ENCODE measurements at places on chromosomes 2 and 18.

GRCh38 chr18:12741351-12741750 lies 38.5 kb downstream of the PSMG2 start:
- no peak for DNase-seq

- DNase-seq: no peak
These were observed 335 bp downstream of the HES6 start for GRCh38 chr2:238239543-238239862.

DNA sequence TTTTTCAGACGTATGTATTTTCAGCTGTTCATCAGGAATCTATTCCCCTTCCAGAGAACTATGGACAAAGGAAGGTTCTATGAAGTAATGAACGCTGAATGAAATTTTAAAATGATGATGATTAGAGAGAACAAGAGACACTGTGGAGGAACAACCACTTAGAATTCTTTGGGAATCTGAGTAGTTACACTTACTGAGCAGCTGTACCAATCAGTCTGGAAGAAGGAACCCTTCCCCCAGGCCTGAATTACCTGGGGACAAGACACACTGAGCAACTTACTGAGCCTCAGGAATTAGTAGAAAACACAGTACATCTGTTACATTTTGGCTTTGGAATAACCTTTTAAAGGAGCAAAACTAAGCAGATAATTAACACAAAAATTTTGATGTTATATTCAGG lies 1.9 kb downstream of the MSTN start:
- no peak for DNase-seq

- no peak for DNase-seq
These were observed 84.9 kb downstream of the SLC8A1 start for GRCh38 chr2:40367032-40367431.

DNA sequence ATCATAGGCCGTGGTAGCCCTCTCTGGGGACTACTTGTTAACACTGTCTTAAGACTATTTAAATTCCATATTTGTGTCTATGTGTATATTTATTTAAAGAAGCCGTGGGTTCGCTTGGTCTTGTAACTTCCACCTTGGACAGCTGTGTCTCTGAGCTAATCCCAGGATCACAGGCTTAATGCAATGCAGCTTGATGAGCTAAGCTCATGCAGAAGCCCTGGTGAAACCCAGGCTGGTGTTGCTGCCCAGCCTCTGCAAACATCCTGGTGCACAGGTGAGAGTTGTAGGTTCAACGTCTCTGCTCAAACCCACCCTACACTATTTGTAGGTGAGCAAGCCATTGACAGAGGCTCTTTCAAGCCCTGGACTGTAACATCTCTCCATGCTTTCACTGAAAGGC lies 211.8 kb downstream of the FAM210A start:
- no peak for DNase-seq

DNA sequence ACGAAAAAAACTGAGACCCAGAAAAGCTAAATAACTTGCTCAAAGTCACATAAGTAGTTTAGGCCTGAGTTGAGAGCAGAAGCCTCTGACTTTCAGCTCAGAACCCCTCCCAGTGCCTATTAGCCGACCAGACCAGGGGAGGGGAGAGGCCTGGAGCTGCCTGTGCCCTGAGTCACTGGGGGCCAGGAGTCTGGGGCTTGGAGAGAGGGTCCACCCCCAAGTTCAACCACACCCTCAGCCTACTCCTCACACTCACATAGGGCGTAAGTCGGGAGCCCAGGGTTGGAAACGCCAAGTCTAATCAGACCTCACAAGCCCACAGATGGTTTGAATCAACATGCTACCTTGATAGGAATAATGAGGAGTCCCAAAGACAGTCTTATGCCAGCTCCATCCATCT lies 12.6 kb upstream of the PKDCC start:
- DNase-seq: no peak

DNA sequence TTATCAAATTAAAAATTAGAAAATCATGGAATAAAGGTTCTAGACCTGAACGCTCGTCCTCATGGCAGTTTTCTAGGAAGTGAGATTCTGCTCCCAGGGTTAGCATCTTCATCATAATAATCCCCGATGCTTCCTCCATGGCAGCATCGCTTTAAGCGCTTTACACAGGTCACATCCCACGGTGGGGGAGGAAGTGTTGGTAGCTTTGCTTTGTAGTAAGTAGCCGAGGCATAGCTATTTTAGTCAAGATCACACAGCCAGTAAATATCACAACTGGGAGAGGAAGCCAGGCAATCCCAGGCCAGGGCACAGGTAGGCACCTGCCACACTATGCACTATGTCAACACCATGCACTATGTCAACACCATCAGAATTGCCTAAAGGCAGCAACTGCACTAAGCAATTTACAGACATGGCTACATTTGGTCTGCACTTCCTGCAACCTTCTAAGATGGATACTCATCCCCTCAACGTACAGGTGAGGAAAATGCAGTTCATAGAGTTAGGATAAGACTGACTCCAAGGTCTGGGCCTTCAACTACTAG lies 205.5 kb downstream of the FBXO15 start:
- no peak for DNase-seq

GRCh38 chr2:8239531-8240088 lies 442.2 kb upstream of the ID2 start:
- DNase-seq: no peak

GRCh38 chr2:26610504-26611335 lies 30.4 kb downstream of the CIB4 start:
- no peak for DNase-seq

GRCh38 chr2:200257570-200257969 lies 48.9 kb upstream of the SPATS2L start:
- DNase-seq: no peak

- no peak for DNase-seq
These were observed 23.8 kb upstream of the IMP4 start for GRCh38 chr2:130318906-130319305.

DNA sequence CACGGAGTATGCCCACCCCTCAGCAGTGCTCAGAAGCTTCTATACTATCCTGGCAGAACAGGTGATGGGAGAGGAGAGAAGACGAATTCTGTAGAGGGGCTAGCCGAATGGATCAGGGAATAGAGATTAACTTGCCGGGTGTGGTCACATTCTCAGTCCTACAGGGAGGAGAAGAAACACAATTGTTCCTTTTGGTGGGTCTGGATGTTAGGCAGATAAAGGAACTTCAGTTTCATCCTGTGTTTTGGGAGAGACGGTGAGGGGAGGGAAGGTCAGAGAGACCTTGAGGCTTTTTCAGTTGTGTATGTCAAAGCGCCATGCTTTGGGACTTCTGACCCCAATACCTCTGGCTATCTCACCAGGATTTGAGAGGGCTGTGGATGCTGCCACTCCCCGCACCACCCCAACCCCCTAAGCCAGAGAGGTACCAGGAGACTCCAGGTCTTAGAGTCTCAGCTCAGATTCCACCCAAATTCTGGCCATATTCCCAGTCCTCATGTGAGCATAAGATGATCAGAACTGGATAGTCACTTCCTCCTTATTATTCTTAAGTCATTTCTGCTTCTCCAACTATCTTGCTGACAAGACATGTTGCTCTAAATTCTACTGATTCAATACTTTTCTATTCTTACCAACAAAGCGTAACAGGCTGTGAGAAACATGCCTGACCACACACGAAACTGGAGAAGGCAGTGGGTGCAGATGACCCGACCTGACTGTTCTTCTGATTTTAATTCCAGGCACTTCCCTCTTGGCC lies 2.3 kb upstream of the TMEM37 start:
- DNase-seq: no peak

DNA sequence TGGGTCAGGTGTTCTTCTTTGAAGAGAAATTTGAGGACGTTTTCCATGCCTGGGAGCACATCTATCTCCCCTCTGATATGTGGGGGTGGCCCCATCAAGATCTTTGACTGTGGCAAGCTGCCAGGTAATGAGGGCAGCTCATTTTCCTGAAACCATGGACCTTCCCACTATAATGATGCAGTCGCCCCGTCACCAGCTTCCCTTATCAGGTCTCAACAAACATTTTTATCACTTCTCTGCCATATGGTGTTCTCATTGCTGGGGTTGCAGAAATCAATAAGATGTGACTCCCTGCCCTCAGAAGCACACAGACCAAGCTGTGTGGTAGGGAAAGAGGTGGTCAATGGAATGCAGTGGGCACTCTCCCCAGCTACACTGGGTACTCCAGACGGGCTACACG lies 48.4 kb upstream of the B3GNT7 start:
- DNase-seq: no peak

GRCh38 chr2:32534831-32535230 lies 93.0 kb upstream of the TTC27 start:
- no peak for DNase-seq

DNA sequence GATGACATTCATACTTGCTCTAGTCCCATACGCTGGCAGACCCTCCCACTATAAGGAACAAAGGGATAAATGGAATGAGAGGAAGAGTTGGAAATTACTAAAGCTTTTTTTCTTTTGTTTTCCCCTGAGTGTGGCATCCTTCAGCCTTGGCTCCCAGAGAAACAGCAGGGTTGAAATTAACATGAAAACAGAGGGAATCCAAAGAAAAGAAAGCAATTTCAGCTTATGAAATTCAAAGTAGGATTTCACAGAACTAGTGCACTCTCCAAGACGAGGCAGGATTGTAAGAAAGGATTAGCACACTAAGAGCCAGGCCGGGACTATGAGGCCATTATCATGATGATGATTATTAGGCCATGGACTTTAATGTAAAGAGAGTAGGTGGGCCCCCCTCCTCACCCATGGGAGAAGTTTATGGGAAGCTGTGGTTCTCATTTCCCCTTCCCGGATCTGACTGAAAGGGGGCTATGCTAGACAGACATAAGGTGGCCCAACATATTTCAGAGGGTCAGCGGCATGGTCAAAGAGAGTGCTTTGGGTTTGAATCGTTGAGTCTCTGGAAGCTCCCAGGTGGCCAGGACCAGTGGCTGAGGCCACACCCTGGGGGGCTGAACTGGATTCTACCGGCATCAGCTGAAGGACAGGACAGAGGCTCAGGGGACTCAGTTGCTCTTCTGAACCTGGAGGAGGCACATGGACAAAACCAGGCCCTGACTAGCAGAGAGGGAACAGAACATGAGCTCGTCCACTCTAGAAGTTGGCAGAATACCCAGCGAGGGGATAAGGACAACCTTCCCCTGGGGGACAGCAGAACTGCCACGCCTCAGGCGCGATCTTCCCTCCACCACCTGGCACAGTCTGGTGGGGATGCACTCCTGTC lies 100.1 kb upstream of the ARL4C start:
- DNase-seq: no peak

DNA sequence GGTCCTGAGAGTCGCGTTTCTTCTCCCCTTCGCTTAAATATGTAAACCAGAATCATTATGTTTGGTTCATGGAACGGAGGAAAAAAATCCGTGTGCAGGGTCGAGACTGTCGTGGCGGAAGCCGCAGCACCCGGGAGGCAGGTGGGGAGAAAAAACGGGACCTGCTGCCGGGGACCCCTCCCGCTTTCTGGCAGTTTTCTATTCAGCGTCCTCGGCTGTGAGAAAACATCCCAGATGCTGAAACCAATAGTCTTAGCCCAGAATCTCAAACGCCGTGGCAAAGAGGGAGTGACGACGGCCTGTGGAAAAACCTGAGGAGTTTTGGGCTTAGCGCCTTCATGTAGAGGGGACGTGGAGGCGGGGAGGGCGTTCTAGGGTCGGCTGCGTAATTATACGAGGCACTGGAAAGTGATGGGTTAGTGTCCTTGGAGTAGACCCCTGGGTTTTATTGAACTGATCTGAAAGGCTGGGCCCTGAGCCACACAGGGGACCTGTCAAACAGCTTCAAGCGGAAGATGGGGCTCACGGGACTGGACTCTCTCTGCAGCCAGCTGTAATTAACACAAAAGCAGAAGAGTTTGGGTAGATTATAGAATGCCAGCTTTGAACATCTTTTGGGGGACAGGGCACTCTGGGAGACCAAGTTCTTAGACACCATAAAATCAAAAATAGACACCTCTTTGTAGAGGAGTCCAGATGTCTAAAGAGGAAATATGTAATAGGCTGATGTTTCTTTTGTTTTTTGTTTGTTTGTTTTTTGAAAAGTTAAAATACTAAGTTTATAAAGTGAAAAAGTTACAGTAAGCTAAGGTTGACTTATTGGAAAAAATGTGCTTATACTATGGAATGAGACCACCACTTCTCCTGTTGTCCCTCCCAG lies 834 bp upstream of the BUB1 start:
- DNase-seq: no peak

- DNase-seq: no peak
These were observed 178.3 kb upstream of the DSEL start for GRCh38 chr18:67694787-67695186.

- no peak for DNase-seq
These were observed 23.1 kb downstream of the PLA2R1 start for GRCh38 chr2:160039166-160039903.

DNA sequence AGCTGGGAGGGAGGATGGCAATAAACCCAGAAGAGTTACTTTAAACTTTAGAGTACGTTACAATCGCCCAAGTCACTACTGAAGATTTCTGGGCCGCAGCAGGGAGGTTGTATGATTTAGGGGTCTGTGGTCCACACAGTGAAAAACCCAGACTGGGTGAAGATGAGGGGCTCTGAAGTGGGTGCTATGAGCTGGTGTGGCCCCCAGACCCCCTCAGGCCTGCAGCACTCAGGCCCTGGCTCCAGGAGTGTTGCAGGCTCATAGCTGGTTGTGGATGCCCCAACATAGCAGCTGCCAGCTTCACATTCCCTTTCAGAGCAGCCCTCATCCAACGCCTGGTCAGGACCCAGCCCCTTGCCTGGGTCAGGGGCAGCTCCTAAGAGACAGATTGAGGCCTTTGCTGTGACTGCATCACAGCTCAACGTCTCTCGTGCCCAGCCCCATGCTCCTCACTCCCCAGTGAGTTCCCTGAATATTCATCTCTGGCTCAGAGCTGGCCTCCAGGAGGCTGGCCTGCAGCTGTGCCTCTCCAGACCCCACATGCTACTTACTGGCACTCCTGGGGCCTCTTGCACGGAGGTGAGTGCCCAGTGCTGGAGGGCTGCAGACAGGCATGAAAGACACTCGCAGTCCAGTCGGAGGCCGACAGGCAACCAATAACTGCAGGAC lies 94.5 kb upstream of the MYCN start:
- no peak for DNase-seq

DNA sequence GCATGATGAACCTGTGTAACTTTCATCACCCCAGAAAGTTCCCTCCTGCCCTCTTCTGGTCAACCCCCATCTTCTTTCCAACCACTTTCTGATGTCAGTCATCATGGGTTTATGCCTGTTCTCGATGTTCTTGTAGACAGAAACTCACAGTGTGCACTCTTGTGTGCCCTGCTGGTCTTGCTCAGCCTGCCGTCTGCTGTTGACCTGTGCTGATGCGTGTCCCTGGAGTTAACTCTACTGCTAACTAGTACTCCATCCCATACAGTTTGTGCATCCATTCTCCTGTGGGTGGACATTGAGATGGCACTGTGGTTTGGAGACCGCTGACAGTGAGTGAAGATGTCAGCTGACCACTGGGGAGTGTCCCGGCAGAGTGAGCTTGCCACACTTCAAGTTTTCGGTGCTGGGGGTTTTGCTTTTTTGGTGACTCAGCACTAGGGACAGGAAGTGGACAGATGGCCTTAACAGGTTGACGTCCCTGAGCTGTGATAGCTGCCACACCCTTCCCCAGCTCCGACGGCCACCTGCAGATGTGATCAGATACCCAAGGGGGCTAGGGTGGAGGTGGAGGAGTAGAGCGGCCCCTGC lies 14.8 kb downstream of the KLHL29 start:
- no peak for DNase-seq

- no peak for DNase-seq
These were observed 773.7 kb upstream of the RAB6C start for GRCh38 chr2:129205766-129206165.
